ENCODE measurements at places on chromosomes 2 and 18.

- DNase-seq = no peak
Observed at GRCh38 chr2:86426271-86426670, 14.9 kb upstream of the KDM3A start.

DNA sequence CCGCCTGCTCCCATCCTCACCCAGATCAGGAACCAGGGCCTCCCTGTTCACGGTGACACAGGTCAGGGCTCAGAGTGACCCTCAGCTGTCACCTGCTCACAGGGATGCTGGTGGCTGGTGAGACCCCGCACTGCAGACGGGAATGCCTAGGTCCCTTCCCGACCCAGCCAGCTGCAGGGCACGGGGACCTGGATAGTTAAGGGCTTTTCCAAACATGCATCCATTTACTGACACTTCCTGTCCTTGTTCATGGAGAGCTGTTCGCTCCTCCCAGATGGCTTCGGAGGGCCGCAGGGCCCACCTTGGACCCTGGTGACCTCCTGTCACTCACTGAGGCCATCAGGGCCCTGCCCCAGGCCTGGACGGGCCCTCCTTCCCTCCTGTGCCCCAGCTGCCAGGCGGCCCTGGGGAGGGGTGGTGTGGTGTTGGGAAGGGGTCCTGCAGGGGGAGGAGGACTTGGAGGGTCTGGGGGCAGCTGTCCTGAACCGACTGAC, 31.7 kb downstream of the GPC1 start:
- DNase-seq = no peak

DNA sequence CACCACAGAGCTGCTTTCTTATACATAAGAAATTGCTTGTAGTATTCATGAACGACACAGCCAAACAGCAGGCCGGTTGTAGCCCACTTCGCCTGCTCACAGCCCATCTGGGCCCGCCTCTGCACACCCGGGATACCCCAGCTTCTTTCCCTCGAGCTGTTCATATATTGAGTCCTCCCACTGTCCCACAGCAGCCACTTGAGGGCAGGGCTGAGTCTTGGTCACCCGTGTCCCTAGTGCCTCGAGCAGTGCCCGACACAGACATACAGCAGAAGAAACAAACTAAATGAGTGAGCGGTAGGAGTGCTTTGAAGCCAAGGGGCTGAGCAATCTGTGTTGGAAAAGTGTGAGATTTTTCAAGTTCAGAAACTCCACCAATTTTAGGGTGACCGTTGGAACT, 251.4 kb downstream of the KLHL29 start:
- no peak for DNase-seq

GRCh38 chr2:99802734-99803133, 312.9 kb upstream of the REV1 start:
- DNase-seq = no peak

GRCh38 chr18:10391506-10391905, 62.9 kb upstream of the APCDD1 start:
- no peak for DNase-seq

DNA sequence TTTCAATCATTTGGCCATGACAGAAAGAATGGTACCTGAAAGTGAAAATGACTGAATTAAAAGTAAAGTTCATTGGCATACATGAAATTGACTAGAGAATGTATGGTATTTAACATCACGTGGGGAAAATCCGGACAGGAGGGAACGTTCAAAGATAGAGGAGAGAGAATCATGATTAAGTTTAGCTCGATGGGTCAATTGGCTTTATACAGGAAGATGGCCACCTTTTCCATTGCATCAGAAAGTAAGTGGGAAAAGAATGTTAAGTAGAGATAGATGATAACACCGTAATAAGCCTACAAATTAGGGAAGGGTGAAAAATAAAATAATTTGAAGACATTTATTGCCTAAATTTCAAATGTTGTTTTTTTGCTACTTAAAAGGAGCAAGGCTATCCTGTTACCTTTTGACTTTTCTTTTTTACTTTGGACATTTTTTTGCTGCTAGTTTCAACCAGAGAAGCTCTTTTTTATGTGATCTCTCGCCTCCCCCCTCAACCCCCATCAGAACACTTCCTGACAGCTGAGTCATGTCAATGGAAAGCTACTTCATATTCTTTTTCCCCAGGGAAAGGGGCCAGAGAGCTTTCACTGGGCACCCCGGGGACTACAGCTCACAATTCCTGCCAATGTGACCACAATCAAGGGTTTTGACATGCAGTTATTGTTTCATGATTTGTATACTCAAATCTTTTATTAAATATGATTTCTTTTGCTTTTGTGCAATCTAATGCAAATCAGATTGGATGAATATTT, 767 bp upstream of the CCDC102B start:
- no peak for DNase-seq

DNA sequence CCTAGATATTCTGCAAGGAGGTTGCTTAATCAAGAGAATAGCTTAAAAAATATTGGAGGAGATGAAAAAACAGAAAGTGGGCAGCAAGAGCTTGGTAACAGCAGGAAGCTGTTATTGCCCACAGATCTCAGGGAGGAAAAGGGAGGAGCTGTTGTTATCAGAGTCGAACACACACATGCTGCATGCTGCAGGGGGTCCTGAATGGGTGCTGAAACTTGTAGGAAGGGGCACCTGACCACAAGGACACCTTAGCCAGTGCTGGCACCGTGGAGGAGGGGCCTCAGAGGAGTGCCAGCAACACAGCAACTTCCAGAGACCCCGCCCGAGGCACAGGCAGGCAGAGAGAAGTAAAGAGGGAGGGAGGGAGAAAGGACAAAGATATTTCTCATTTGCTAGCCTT, 332.9 kb downstream of the SOCS6 start:
- no peak for DNase-seq

DNA sequence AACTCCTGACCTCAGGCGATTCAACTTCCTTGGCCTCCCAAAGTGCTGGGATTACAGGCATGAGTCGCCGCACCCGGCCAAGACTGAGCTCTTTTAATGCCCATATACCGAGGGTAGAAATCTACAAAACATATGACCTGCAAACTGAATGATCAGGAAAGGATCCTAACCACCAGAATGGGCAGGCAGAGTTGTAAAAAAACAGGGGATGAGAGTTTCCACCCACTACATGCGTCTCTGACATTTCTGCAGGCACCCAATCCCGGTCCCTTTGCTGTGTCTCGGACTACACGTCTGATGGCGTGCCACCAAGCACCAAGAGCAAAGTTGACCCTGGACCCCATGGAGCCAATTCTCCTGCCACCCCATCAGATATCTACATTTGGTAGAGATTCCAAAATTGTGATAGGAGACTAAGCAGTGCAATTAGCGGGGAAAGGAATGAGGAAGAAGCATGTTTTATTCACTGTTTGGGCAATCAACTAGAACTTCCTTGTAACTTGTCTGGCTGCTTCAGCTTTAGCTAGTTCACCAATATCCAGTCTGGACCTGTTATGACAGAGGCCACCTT, 74.1 kb downstream of the ATP8B1 start:
- DNase-seq = no peak

GRCh38 chr18:26470011-26470637, 78.2 kb downstream of the KCTD1 start:
- DNase-seq = no peak

GRCh38 chr2:226600802-226601201, 198.8 kb downstream of the IRS1 start:
- no peak for DNase-seq

GRCh38 chr2:86048383-86048701, 57.3 kb downstream of the POLR1A start:
- no peak for DNase-seq

GRCh38 chr2:122135021-122135937, 379.8 kb downstream of the TSN start:
- DNase-seq = no peak

DNA sequence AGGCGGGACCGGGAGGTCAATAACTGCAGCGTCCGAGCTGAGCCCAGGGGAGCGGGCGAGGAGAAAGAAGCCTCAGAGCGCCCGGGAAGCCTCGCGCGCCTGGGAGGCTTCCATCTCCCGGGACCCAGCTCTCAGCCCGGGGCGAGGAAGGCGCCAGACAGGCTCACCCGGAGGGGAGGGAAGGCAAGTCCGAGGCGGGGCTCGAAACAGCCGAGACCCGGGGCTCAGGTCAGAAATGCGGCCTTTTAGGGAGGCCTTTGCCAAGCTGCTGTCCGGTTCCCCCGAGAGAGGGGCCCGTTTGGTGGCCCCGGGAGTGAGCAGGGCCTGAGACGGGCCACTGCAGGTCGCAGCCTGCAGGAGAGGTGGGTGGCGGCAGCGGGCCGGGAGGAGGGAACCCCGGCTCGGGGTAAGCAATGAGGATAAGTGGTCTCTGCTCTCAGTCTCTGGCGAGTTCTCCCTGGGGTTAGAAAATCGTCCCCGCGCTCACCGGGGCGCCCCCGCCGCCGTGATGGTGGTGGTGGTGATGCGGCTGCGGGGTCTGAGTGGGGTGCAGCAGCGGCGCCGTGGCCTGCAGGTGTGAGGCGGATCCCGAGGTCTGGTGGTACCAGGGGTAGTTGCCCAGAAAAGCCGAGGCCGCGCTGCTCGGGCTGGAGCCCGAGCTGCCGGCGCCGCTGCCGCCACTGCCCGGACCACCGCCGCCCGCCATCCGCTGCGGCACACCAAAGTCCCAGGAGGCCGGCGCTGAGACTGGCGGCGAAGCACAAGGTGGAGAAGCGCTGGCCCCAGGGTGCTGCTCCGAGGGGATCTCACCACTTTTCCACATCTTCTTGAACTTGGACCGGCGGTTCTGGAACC, 2.4 kb downstream of the DLX2 start:
- no peak for DNase-seq

GRCh38 chr2:153455403-153455802, 23.2 kb downstream of the RPRM start:
- DNase-seq = no peak

- no peak for DNase-seq
Observed at GRCh38 chr2:156625360-156626170, 189.4 kb downstream of the GPD2 start.

DNA sequence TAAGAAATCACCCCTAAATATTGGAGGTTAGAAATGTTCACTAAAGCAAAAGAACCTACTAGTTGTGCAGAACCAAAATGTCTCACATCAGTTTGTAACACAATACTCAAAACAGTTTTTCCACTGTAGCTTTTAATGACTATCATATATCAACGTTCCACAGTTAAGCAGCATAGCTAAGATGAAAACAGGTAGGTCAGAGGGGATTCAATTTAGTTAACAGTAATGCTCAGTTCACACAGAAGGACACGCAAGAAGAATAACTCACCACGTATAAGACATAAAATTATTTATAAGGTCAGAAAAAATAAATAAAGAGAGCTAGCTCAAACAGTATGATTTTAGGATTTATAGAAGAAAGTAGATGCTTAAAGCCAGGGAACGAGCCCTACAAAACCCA, 118.9 kb upstream of the CCDC150 start:
- no peak for DNase-seq

DNA sequence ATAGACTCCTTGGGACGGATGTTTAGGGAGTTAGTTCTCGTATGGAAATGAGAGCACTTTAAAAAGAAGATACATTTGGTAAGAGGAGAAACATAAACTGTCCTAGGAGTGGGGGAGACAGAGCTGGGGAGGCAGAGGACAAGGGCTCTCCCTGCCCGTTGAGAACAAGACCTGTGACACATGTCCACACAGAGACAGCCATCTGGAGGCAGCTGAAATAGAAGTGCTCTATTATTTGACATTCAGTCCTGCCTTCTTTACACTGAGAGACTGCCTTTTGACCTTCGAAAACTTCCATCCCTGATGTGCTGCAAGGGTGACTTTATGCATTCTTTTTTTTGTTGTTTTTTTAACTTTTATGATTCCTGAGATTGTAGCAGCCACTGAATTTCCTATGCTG, 150.1 kb downstream of the UXS1 start:
- no peak for DNase-seq

- DNase-seq = no peak
Observed at GRCh38 chr2:10798783-10799182, 13.8 kb downstream of the PDIA6 start.

DNA sequence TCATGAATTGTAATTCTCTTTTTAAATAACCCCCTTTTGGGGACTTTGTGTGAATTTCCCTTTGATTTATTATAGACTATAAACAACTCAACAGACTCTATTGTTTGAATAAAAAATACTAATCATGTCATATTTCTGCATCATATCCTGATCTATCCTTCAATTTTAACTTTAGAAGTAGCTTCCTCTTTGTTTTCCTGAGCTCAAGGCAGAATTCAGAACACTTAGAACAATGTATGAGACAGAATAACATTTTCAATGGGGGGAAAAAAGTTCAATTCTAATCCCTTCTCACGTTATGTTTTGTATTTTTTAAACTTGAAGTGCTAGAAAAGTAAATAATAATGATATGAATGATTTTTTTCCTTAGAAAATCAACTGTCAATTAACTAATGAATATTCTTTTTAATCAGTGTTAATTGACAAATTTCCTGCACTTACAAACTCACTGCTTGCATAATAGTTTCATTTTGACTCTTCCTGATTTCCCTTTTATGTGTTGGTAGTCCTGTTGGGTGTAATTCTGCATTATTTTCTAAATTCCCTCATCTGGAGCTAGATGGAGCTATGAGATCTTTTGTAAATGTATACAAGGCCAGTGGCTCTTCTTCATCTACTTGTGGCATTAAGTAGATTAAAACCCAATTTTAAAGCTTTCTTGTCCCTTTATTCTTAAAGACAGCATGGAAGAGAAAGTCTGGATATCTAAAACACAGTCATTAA, 326.1 kb downstream of the PARD3B start:
- DNase-seq = no peak

GRCh38 chr2:48589170-48589767, 28.4 kb upstream of the GTF2A1L start:
- DNase-seq = no peak

- no peak for DNase-seq
Observed at GRCh38 chr18:24009651-24010333, 4.8 kb upstream of the TTC39C start.

GRCh38 chr2:215140166-215140707, 1.8 kb upstream of the ABCA12 start:
- DNase-seq = no peak

- DNase-seq = no peak
Observed at GRCh38 chr18:35334212-35334611, 10.0 kb downstream of the ZNF24 start.

- DNase-seq = no peak
Observed at GRCh38 chr18:3466872-3467271, 16.9 kb downstream of the TGIF1 start.

GRCh38 chr2:1245193-1245592, 168.1 kb upstream of the TPO start:
- no peak for DNase-seq

DNA sequence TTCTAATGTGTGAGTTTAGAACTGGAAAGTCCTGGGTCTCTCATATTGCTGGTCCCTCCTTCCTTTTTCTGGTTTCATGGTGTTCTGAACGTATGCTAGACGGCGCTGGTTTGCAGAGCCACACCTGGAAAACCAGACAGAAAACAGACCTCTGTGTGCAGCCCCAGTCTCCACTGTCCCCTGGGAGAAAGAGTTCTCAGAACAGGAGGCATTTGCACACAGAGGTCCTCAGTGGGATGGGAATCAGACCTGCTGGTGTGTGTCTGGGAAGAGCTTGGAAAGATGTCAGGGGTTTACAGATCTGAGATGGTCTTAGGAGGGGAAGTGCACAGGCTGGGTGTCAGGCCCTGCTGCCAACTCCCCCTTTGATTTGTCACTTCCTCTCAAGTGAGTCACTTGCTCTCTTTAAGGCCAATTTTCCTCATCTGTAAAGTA, 14.9 kb upstream of the MBP start:
- no peak for DNase-seq
